ENCODE measurements at places on chromosomes 3 and 15. TPM values are rescaled to one million over a fixed set of nuclear protein-coding genes. Genes with fewer than 3 reads are reported as not detected.

DNA sequence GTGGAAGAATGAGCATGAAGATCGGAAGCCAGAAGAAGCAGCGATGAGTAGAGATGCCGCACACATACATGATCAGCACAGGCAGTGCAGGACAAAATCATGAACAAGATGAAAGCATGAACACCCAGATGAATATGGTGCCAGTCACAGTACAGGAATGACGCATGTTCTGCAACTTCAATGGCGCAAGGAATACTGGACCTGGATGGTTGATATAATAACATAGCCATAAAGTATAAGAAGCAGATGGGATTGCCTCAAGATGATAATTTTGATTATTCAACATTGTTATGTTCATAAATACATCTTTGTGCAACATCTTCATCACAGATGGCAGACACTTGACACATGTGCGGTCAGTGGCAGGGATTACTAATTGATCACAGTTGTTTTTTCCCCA, 59.7 kb upstream of the SLCO3A1 start:
- DNase-seq: no peak

- no peak for DNase-seq
Observed at GRCh38 chr3:101179637-101180036, 140.7 kb downstream of the IMPG2 start.

- DNase-seq: no peak
Observed at GRCh38 chr15:57866149-57866736, 159.7 kb downstream of the POLR2M start.

- DNase-seq: no peak
Observed at GRCh38 chr3:14967285-14967684, 19.9 kb downstream of the NR2C2 start.

DNA sequence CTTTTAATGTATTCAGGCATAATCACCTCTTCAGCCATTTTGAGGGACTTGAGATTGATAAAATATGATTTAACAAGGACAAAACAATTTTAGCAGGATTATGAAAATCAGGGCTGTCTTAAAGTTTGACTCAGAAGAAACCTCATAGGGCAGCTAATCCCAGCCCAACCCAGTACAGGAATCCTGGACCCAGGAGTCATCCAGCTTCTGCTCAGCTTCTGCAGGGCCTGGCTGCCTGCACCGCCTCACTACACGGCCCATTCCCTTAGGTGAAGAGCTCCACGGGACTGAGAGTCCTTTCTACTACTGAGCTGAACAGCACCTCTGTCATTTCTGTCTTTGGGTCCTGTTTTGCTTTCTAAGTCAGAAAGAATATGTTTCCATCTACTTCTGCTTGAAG, 37.5 kb downstream of the ARHGAP31 start:
- no peak for DNase-seq

DNA sequence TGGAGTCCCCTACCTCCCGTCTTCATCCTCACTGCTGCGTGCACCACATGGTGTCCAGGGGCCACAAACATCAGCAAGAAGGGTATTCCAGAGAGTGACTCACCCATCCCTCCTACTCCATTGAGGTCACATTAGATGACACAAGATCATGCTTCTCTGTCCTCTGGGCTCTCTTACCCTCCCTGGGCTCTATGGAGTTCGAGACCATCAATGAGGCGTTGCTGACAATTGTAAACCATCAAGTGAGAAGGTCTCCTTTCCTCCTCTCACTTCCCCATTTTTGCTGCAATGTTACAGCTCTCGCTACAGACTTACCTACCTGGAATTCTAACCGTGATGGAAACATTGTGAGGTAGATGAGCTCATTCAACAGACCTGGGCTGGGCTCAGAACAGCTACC, 51.7 kb downstream of the HMCES start:
- no peak for DNase-seq

GRCh38 chr3:35262406-35262805, 376.9 kb upstream of the ARPP21 start:
- no peak for DNase-seq

- no peak for DNase-seq
Observed at GRCh38 chr3:44522494-44522933, 32.5 kb upstream of the ZKSCAN7 start.

GRCh38 chr3:59480486-59480995, 430.7 kb upstream of the CFAP20DC start:
- no peak for DNase-seq

GRCh38 chr3:132283440-132283839, 33.8 kb upstream of the ACP3 start:
- no peak for DNase-seq

GRCh38 chr15:78351539-78351938, 11.4 kb downstream of the CRABP1 start:
- DNase-seq: no peak

DNA sequence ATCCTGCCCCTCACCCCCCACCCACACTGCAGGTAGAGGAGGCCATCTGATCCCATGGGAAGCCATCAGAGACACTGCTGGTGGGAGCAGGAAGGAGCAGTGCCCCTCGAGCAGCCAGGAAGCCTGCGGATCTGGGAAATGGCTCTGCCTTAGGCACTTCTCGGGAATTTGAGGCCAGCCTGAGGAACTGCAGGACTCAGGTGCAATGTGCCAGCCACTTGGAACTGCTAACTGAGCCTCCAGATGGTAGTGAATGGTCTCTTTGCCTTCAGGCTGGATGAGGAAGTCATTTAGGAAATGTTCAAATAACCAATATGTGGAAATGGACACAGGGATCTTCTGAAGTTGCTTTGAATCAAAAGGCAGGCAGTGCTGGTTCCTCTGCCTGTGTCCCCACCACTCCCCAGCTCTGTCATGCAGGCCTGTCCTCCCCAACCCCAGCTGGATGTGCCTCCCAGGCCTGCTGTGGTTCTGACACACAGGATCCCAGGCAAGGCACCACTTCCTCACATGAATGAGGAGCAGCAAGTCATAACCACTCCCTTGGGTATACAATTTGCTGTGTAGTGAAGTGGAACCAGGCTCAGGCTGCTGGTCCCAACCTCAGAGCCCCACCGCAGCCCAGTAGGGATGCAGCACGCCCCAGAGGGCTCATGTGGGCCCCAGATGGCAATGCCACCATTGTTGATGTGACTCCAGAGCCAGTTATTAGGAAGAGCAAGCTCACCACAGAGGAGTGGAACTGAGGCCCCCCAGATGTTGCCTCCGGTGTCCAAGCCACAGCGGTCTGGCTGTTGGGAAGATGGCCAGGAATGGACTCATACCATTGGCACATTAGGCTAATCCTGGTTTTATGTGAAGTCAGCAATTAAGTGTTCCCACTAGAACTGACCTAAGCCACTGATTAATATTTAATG, 46.5 kb upstream of the LIMD1 start:
- no peak for DNase-seq

DNA sequence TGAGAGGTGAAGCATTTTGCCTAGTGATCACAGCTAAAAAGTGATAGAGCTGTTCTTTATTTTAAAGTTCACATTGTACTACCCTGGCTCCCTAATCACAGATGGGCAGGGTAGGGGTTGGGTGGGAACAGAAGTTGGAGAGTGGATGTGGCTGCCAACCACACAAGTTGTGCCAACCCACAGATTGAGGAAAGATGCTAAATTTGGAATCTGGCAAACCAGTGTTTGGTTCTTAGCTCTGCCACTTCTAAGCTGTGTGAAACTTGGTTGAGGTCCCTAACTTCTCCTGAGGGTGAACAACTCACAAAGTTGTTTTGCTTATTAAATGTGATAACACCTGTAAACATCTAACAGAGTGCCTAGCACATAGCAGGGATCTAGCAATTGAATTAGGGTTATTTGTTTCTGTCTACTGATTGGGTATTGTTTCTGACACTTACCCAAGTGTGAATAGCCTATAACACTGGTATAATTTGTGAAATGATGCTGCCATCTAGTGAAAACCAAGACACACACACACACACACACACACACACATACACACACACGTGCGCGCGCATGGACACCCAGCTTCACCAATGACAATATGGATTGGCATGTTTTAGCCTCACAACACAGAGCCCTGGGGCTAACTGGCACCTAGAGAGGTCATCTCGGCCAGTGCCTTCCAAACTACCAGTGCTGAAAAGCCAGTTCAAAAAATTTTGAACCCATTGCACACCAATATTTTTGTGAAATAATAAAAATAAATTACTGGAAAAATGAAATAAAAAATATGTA, 25.3 kb downstream of the ADGRG7 start:
- no peak for DNase-seq

- DNase-seq: no peak
Observed at GRCh38 chr3:46675426-46675825, 18.1 kb downstream of the ALS2CL start.

- DNase-seq: no peak
Observed at GRCh38 chr3:121998611-121999473, 23.2 kb downstream of the ILDR1 start.

GRCh38 chr3:75768303-75769017, 16.9 kb downstream of the ZNF717 start:
- no peak for DNase-seq

GRCh38 chr3:120102232-120102631, 8.0 kb upstream of the GSK3B start:
- no peak for DNase-seq

- DNase-seq: no peak
Observed at GRCh38 chr15:39640665-39641064, 59.8 kb downstream of the THBS1 start.

GRCh38 chr3:28768439-28768838, 419.8 kb upstream of the AZI2 start:
- no peak for DNase-seq

DNA sequence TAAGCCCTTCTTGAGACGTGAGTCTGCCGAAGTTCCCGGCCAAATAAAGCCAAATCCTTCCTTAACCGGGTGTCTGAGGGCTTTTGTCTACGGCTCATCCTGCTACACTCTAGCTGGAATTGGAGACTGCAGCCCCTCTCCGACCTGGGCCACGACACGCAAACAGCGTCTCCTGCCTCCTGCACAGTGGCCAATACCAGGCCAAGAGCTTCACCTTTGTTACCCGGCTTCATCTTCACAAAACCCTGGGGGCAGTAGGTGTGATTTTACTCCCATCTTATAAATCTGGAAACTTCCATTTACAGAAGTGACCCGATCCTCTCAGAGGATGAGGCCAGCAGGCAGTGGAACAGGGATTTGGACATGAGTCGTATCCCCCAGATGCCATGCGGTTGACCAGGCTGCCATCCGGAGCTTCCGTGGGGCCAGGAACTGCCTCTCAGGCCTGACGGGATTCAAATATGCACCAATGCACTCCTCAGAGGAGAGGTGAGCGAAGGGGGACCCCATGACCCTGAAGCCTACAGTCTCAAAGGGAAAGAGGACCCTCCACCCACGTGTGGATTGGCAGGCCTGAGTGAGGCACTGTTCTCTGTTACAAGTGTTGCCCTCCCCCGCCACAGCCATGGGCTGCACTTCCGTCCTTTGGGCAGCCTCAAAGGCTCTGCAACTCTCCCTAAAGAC, 53.2 kb upstream of the KLF13 start:
- DNase-seq: no peak

- no peak for DNase-seq
Observed at GRCh38 chr15:62889734-62890505, 152.6 kb upstream of the TPM1 start.

DNA sequence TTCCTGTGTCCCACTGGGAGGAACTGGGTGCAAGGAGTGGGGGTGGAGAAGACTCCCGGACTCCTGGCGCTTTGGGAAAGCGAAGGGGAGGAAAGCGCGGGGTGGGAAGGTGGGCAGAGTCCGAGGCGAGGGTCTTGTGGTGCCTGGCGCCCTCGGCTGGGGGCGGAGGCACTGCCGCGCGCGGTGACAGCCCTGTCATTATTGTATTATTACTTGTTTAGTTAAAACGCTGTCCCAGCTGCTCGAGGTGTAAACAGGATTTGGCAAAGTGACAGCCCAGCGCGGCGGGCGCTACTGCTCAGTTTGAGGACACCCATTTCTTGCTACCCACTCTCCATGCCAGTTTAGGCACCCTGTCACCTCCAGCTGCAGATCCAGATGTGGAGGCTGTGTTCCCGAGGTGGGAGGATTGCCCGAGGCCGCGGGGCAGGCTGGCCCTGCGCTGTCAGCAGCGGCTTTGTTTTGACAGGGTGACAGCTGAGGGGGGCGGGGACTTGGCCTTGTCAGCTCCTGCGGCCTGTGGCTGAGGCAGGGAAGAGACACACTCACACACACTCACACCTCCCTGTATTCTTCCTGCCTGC, 1.0 kb downstream of the KAT2B start:
- DNase-seq: peak; percentile 95

GRCh38 chr3:124995460-124995994, 60.3 kb downstream of the HEG1 start:
- DNase-seq: peak; percentile 74

DNA sequence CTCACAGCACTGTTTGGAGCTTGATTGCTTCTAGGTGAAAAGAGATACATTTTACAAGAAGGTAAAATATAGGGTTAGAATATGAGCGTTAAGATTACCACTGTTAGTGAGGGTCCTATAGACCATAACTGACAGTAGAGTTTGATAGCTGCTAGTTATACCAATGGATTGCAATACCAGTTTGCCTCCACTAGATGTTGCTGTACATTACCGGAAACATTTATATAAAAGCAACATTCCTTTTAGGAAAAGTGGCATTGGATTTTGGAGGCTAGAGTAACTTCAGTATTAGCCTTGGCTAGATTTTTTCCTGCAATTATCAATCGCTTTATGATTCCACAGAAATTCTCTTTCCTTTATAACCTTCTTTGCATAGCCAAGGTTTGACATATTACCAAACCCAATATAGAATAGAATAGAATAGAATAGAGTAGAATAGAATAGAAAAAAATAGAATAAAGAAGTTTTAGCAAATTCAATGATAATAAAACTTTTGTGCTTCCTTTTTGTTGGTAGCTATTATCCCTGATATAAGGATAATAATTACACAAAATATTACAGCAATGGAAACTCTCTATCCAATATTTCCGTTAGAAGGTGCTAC, 1093.6 kb upstream of the ALCAM start:
- DNase-seq: no peak

DNA sequence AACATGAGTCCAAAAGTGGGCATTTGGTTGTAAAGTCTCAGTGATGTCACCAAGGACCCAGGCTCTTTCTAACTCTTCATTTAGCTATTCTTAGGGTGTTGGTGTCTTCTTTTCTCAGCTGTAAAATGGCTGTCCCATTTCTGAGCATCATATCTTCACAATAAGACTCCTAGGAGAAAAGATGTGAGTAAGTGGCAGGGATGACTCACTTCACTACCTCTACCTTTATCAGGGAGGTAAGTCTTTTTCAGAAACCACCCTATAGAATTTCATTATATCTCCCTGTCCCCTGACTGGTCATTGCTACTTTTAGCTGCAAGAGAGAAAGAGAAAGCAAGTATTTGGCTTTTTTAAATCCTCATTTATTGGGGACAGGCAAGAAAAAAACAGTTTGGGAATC, 300.2 kb upstream of the RBMS3 start:
- DNase-seq: no peak

The TJP1 gene
- total RNA-seq: 173 TPM

The LRRK1 gene
- 35.3 TPM for total RNA-seq

The CRYGS gene
- total RNA-seq: 7.1 TPM

The TMC3 gene
- 0.64 TPM for total RNA-seq

The SAMMSON gene
- total RNA-seq: 0.38 TPM

The AP3B2 gene
- total RNA-seq: 193 TPM

The SNTN gene
- not detected for total RNA-seq

The CSPG5 gene
- total RNA-seq: 80.2 TPM

The CLCN2 gene
- total RNA-seq: 17.3 TPM

The SLC6A11 gene
- 30.0 TPM for total RNA-seq
